AG09309 (cell line): ENCODE measurements at places on chromosomes 6 and 20.

- DNase-seq = no peak
Measured at GRCh38 chr6:56663344-56663743, 20.7 kb upstream of the DST start.

DNA sequence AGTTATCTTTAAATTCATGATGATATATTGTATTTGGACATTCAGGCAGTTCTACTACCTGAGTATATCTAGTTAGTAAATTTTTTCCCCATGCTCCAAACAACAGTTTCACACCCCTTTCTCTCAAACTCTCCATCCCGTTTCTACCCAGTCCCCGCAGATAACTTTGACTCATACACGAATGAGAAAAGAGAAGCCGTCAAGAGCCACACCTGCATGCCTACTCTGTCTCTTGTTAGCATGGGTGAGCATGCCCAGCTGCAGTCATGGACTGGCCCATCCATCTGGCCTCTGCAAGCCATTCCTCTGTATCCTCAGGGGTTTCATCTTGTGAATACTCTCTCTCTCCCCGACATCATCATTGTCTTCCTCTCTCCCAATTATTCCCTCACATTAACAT is 41.5 kb downstream of the MYB start:
- no peak for DNase-seq

DNA sequence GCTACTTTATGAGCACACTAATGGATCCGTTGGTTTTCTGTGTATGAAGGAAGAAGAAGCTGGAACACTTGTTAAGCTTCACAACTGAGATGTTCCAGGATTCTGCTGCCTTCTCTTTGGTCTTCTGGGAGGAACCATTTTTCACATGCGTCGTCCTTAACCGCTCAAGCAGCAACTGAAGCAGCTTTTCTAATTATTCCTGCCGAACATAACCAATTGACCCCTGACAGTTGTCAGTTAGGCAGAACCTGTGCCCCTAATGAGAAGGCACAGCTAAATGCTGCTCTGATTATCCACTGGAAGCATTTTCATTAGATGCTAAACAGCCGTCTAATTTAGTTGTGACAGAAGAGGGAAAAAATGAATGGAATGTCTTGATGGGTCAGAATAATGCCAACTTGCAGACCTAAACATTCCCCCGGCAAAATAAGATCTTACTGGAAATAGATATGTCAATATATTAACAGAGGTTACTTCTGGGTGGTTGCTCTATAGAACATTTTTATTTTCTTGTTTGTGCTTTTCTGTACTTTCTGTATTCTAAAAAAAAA is 85.0 kb upstream of the SMLR1 start:
- no peak for DNase-seq

DNA sequence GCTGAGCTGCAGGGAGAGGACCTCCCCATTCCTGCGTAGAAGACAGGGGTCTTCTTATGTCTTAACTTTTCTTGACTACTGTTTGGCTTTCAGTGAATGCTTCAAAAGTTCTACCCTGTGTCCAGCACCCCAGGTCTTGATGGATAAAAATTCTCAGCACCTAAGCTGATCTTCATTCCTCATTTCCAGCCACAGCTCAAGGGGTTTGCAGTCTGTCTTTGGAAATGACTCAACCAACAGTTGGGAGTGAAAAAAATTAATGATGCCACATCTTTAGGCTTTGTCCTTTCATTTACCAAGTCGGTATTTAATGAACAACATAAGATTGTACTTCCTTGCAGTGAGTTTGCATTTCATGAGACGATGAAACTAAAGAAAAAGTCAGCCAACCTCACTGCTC is 40.3 kb downstream of the PRDM1 start:
- DNase-seq = no peak
